Stimulated activated memory B cell treated with anti-CD40 and anti-IgM and Interleukin-4, amounts not matched to agents 10 μg/mL and 1 μg/mL and 100 μg/mL, for 72 hours (primary cell): ENCODE measurements at places on chromosomes 6 and 20.

- ATAC-seq, result no peak
Observed at GRCh38 chr20:7687065-7687464, 253.2 kb downstream of the HAO1 start.

DNA sequence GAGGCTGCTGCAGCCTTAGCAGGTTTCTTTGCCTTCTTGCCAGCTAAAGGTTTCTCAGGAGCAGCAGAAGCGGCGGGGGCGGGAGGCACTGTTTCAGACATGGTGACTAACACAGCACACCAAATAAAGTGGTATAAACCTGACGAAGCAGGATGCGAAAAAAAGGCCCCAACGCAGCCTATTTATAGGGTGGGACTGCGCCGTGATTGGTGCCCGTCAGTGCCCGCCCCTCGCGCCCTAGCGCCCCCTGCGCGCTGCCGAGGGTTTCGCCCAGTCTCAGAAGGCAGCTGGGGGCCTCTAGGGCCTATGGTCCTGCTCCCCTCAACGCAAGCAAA lies 55.0 kb downstream of the TRIM38 start:
- no peak for ATAC-seq

DNA sequence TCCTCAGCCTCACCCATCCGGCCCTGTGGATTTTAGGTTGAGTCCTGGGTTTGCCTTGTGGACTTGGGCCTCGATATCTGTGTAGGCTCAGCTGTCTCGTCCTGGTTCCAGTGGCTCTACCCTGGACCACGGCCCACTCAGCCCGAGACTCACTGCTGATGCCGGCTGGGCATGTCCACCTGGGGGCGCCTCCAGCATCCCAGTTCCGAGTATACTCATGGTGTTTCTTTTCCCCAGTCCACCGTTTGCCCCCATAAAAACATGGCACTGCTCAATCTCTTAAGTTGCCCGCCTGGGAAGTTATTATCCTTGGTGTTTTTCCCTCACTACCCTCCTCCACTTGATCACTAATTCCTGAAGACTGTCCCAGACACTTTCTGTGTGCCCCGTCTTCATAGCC lies 99.1 kb downstream of the ARID1B start:
- ATAC-seq, result no peak

DNA sequence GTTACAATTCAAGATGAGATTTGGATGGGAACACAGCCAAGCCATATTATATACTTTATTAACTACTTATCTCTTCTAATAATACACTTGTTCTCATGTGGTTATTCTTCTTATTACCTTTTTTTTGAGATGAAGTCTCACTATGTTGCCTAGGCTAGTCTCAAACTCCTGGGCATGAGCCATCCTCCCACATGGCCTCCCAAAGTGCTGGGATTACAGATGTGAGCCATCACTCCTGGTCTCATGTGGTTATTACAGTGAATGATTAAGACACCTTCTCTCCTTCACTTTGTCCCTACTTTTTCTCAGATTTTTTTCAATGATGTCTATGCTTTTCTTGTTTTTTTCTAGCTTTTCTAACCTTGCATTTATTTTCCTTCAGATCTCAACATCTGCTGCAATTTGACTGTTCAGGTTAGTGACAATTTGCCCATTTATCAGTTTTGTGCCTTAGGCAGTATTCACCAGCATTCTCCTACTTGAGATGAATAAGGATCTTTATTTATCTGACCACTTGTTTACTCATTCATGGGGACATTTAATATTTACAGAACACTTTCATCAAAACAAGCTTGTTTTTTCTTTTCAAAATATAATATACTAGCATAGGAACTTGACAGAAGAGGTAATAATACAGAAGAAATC lies 105.7 kb downstream of the SLC16A10 start:
- ATAC-seq, result no peak

- no peak for ATAC-seq
Observed at GRCh38 chr6:23454080-23454976, 671.7 kb upstream of the NRSN1 start.

GRCh38 chr20:2142649-2143048 lies 41.0 kb downstream of the STK35 start:
- ATAC-seq, result no peak

GRCh38 chr20:10492844-10493243 lies 57.7 kb downstream of the SLX4IP start:
- no peak for ATAC-seq

DNA sequence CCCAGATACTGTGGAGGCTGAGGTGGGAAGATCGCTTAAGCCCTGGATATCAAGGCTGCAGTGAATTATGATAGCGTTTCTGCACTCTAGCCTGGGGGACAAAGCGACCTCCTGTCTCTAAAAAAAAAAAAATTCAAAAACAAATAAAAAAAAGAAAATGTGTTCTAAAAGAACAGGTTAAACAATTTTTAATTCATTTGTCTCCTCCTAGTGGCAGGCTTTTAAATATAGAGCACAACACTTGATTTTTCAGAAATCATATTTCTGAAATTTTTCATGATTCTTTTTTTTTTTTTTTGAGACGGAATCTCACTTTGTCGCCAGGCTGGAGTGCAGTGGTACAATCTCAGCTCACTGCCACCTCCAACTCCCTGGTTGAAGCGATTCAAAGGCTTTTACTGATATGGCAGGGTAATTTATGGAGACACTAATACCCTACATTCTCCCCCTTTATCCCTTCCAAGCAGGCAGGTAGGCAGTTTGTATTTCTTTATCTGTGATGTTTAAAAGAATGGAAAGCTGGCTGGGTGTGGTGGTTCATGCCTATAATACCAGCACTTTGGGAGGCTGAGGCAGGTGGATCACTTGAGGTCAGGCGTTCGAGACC lies 8.7 kb upstream of the GTF3C6 start:
- ATAC-seq, result no peak

GRCh38 chr6:112349958-112350357 lies 2.8 kb downstream of the RFPL4B start:
- ATAC-seq, result no peak
